ENCODE measurements at places on chromosomes 12 and 14. TPM values are rescaled to one million over a fixed set of nuclear protein-coding genes. Genes with fewer than 3 reads are reported as not detected.

Gene CCND2
- 57.6 TPM for total RNA-seq

Gene PRKCH
- 4.2 TPM for total RNA-seq

Gene PFDN5
- 441 TPM for total RNA-seq

Gene MAP1LC3B2
- total RNA-seq = not detected

Gene MMP19
- 11.1 TPM for total RNA-seq

Gene SERPINA9
- not detected for total RNA-seq

Gene SLCO1A2
- total RNA-seq = 0.09 TPM

DNA sequence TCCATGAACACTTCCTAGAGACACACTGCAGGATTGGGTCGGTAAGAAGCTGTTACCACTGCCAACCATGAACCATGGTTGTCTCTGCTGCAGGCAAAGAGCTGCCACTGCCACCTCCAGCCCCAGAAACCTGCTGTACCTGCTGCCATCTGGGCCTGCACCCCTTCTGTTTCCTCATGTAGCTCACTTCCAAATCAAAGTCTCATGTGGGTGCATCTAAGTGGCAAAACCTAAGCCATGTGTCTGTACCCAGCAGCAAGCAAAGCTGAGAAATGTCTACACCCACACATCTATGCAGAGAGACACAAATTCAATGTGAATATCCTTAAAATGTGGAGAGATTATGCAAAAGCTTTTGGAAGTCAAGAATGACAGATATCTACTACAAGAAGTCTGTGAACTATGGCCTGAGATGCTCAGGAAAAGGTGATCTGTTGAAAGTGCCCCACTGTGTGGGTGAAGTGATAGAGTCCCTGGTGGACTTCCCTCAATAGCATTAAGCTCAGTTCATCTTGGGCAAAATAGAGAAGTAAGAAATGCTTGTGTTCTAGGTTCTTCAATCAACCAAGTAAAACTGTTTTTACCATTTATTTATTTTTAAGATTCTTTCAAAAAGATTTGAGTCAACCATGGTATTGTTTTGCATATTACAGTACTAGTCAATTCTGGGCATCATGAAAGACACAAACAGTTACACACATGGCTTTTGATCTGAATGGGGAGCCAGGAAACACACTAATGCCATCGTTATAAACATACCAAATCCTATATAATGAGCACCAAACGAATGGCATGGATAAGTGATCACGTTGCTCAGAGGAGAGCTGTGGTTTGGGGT, 64.4 kb downstream of the FOS start:
- no peak for DNase-seq

- no peak for DNase-seq
These were observed 28.4 kb downstream of the AREL1 start for GRCh38 chr14:74684434-74684833.

DNA sequence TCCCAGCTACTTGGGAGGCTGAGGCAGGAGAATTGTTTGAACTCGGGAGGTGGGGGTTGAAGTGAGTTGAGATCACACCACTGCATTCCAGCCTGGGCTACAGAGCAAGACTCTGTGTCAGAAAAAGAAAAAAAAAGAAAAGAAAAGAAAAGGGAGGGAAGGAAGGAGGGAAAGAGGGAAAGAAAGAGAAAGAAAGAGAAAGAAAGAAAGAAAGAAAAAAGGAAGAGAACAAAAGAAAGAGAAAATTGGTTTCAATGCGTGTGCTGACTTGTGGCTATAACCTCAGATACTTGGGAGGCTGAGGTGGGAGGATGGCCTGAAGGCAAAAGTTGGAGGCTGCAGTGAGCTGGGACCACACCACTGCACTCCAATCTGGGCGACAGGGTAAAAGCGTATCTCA, 128.4 kb upstream of the TBX3 start:
- no peak for DNase-seq

- peak; percentile 70 for DNase-seq
These were observed 1.4 kb downstream of the ZNF385A start for GRCh38 chr12:54383041-54383609.

DNA sequence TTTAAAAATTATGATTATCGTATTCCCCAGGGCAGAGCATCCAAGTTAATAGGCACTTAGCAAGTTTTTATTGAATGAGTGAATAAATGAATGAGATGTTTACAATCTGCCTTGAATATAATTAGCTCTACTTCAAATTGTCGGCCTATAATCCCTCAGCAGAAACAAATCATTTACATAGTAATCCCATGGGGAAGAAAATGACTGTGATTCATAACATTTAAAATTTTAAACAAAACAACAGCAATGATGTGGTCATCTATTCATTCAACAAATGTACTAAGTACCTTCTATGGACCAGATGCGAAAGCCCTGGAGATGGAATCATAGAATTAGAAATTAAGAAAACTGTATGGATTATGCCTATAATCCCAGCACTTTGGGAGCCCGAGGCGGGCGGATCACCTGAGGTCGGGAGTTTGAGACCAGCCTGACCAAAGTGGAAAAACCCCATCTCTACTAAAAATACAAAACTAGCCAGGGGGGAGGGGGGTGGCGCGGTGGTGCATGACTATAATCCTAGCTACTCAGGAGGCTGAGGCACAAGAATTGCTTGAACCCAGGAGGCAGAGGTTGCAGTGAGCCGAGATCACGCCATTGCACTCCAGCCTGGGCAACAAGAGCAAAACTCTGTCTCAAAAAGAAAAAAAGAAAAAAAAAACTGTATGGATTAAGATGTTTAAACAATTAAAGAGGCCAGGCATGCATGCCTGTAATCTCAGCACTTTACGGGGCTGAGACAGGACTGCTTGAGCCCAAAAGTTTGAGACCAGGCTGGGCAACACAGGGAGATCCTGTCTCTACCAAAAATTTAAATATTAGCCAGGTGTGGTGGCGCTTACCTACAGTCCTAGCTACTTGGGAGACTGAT, 17.7 kb upstream of the MDM2 start:
- DNase-seq = no peak

DNA sequence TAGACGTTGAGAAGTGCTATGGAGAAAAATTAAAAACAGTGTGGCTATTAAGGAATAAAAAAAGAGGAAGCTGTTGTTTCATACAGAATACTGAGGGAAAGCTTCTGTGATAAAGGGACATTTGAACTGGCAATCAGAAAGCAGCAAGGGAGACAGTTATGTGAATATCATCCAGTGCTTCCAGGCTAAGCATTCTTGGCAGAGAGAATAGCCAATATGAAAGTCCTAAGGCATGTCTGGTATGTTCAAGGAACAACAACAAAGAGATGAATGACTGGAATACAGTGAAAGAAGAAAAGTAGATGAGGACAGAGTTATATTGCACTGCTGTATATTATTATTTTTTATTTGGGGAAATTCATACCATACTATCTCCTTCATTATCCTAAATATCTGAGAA, 23.9 kb downstream of the SCAF11 start:
- peak; percentile 82 for DNase-seq

DNA sequence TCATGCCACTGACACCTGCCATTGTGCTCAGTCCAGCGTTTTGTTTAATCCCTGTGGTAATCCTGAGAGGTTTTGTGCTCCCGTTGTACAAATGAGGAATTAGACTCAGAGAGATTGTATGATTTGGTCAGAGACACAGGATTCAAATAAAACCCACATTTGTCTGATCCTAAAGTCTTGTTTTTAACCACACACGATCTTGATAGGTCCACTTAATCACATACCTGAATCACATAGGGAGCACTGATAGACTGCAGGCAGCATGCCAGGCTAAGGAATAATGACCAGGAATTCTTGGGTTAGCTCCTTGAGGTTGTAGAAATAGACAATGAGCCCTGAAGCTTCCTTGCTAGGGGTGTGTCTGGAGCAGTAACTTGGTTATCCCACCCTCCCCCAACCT, 202.6 kb upstream of the RGS6 start:
- no peak for DNase-seq

DNA sequence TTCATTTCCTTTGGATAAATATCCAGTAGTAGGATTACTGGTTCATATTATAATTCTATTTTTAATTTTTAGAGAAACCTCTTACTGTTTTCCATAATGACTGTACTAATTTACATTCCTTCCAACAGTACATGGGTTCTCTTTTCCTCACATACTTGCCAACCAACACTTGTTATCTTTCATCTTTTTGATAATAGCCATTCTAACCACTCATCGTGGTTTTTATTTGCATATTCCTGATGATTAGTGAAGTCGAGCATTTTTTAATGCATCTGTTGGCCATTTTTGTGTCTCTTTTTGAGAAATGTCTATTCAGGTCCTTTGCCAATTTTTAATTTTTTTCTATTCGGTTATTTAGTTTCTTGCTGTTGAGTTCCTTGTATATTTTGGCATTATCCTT, 457.7 kb upstream of the PDE3A start:
- peak; percentile 30 for DNase-seq

- DNase-seq = peak; percentile 89
These were observed 60.7 kb downstream of the POLR3B start for GRCh38 chr12:106417926-106418910.

- no peak for DNase-seq
These were observed 172.0 kb upstream of the PELI2 start for GRCh38 chr14:55946231-55946630.

DNA sequence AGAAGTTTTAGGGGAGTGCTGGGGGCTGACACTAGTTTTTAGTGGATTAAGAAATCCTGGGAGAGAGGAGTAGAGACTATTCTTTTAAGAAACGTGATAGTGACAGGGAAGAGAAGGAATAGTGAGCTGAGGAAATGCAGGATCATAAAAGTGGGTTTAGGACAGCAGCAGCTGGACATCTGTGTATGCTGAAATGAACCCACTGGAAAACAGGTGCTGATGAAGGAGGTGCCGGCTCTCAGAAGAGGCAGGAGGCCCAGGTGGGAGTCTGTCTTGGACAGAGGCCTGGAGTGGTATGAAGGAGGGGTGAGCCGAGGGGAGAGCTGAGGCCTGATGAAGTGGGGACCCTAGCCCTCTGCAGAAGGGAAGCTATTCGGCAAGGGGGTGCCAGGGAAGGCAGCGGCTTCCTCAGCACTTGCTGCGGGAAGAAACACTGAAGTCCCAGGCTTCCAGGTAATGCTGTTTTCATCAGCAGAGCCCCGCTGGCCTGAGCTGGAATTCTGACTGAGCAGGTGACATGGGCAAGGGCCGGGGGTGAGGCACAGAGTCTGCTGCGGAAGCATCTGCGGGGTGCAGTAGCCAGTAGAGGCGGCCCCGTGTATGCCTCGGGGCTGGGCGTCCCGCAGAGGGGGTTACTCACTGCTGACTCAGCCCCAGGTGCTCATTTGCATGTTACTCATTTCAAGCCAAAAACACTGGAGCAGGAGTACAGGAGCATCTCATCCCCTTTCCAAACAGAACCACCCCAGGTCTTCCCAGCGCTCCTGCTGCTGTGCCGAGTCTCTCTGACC, 89.7 kb downstream of the TMCC3 start:
- no peak for DNase-seq

DNA sequence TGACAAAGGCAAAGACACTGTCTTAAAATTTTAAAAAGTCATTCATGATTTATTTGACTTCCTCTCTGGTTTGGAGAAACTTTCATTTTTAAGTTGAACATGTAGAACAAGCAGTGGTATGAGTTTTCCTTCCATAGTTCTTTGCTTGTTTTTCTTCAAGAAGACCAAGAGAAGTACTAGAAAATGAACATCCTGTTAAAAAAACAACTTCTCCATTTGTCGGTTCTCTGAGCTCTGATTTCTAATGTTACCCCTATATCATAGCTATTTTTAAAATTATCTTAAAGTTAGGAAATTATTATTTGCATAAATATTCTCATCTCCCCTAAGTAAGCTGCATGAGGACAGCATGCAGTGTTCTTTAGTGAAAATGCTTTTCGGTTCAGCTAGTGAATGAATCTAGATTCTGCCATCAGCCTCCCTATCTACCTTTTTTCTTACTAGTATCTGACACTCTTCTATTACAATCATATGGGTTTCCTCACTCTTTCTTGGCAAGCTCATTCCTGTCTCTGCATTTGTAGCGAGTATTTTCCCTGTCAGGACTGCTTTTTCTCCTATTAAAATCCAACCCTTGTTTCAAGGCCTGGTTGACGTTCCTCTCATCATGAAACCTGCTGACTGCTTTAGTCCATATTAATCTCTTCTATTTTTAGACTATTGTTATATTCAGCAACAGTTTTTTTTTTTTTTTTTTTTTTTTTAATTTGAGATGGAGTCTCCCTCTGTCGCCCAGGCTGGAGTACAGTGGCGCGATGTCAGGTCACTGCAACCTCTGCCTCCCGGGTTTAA, 15.8 kb downstream of the DIP2B start:
- DNase-seq = peak; percentile 64

- no peak for DNase-seq
These were observed 105.1 kb downstream of the KTN1 start for GRCh38 chr14:55684956-55685584.

- no peak for DNase-seq
These were observed 41.7 kb upstream of the ITPR2 start for GRCh38 chr12:26874501-26875296.

- no peak for DNase-seq
These were observed 1.4 kb downstream of the PLXNC1 start for GRCh38 chr12:94149781-94150239.

DNA sequence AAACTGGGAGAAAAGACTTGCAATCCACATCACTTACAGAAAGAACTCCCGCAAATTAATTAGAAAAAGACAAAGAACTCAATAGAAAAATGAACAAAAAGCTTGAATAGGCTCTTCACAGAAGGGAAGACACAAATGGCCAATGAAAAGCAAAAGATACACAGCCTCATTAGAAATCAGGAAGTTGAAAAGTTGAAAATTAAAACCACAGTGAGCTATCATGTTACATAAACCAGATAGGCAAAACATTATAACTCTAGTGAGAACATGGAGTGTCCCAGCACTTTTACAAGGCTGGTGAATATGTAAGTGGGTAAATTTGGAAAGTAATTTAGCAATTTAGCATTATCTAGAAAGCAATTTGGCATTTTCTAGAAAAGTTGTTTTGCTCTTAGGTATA, 158.4 kb upstream of the RASSF8 start:
- no peak for DNase-seq

GRCh38 chr12:6284273-6284672, 26.2 kb upstream of the PLEKHG6 start:
- DNase-seq = no peak

GRCh38 chr14:23580948-23581281, 2.3 kb upstream of the JPH4 start:
- no peak for DNase-seq

DNA sequence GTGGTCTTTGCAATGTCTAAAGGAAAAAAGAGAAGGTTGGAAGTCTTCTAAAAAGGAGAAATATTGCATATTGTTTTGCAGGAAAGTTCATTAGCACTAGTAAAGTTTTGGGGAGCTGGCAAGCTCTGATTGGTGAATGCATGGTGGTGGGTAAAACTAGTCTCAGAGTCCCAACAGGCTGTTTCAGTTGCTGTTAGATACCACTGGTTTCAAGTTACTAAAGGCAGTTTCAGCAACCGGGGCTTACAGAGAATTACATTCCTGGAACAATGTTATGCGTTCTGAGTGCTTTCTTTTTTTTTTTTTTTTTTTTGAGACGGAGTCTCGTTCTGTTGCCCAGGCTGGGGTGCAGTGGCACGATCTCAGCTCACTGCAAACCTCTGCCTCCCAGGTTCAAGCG, 208.2 kb downstream of the EPS8 start:
- peak; percentile 37 for DNase-seq

- no peak for DNase-seq
These were observed 98.1 kb downstream of the PHETA1 start for GRCh38 chr12:111270774-111271173.
